ENCODE measurements at places on chromosomes 6 and 20. TPM values are rescaled to one million over a fixed set of nuclear protein-coding genes. Genes with fewer than 3 reads are reported as not detected.

Gene EYS
- polyA plus RNA-seq, result 0.38 TPM

Gene ZFP57
- polyA plus RNA-seq, result not detected

Gene ENPP1
- polyA plus RNA-seq, result not detected

Gene SLC35D3
- not detected for polyA plus RNA-seq

Gene AGER
- polyA plus RNA-seq, result 7.5 TPM

Gene GJA10
- not detected for polyA plus RNA-seq

Gene BANF2
- polyA plus RNA-seq, result not detected

Gene LKAAEAR1
- polyA plus RNA-seq, result 16.3 TPM

Gene TSPO2
- polyA plus RNA-seq, result not detected

Gene RARS2
- polyA plus RNA-seq, result 50.4 TPM

Gene LINC00237
- not detected for polyA plus RNA-seq

Gene TRMT11
- polyA plus RNA-seq, result 37.6 TPM

Gene DNAAF9
- polyA plus RNA-seq, result 58.0 TPM

Gene DLK2
- polyA plus RNA-seq, result 19.8 TPM

Gene CPNE5
- 9.5 TPM for polyA plus RNA-seq

Gene MAS1
- polyA plus RNA-seq, result not detected

Gene FAM83D
- polyA plus RNA-seq, result 2.4 TPM

Gene RNF182
- 8.0 TPM for polyA plus RNA-seq

Gene SLC22A16
- polyA plus RNA-seq, result not detected

Gene RSPH9
- 0.88 TPM for polyA plus RNA-seq

Gene GHRH
- polyA plus RNA-seq, result not detected

Gene MTRF1L
- 14.0 TPM for polyA plus RNA-seq

Gene HIVEP2
- polyA plus RNA-seq, result 6.9 TPM

Gene HSP90AB1
- 485 TPM for polyA plus RNA-seq

Gene BMP7
- polyA plus RNA-seq, result 3.6 TPM

Gene PI3
- not detected for polyA plus RNA-seq

Gene ERGIC3
- polyA plus RNA-seq, result 385 TPM

Gene FAM83C
- polyA plus RNA-seq, result not detected

Gene PFDN6
- polyA plus RNA-seq, result 97.8 TPM

Gene CRISP3
- not detected for polyA plus RNA-seq

Gene CLIC5
- polyA plus RNA-seq, result not detected

Gene TREML1
- not detected for polyA plus RNA-seq

Gene PTCRA
- not detected for polyA plus RNA-seq

Gene ANKRD66
- polyA plus RNA-seq, result not detected

Gene SLC32A1
- 40.0 TPM for polyA plus RNA-seq

Gene GRM1
- 2.9 TPM for polyA plus RNA-seq

Gene ADGB
- not detected for polyA plus RNA-seq

Gene BRD2
- 102 TPM for polyA plus RNA-seq

Gene MAP7
- 5.1 TPM for polyA plus RNA-seq

Gene IP6K3
- polyA plus RNA-seq, result not detected

Gene MYL9
- not detected for polyA plus RNA-seq

Gene CGA
- not detected for polyA plus RNA-seq

Gene SLC22A7
- polyA plus RNA-seq, result 2.4 TPM

Gene ADAM33
- not detected for polyA plus RNA-seq

Gene HUS1B
- polyA plus RNA-seq, result 1.8 TPM
